ENCODE measurements at places on chromosomes 2 and 18. TPM values are rescaled to one million over a fixed set of nuclear protein-coding genes. Genes with fewer than 3 reads are reported as not detected.
A peak's percentile ranks its signal among the peaks of the same experiment; 100 is the strongest.

DNA sequence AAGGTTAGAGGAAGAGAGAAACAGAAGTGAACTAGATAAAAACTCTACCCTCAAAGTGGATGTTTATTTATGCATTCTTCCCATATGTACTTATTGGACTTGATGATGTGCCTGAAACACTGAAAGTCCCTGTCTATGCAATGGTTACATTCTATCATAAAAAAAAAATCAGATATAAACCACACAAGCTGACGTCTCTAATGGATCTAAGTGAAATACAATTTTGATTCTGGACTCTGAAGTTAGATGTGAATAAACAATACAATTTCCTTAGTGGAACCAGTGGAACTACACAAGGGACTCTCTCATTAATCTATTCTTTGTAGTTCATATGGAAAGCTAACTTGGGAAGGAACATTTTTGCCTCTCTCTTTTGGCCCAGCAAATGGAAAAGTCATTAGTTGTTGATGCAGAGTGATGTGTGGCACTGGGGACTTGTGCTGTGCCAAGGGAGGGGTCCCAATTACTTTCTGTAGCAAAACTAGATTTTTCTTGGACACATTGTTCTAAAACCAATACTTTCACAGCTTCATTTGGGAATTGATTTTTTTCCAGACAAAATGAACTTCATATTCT lies 376.8 kb downstream of the TRIB2 start:
- no peak for DNase-seq

- DNase-seq: no peak
Measured at GRCh38 chr18:23451491-23451890, 1.6 kb upstream of the RIOK3 start.

DNA sequence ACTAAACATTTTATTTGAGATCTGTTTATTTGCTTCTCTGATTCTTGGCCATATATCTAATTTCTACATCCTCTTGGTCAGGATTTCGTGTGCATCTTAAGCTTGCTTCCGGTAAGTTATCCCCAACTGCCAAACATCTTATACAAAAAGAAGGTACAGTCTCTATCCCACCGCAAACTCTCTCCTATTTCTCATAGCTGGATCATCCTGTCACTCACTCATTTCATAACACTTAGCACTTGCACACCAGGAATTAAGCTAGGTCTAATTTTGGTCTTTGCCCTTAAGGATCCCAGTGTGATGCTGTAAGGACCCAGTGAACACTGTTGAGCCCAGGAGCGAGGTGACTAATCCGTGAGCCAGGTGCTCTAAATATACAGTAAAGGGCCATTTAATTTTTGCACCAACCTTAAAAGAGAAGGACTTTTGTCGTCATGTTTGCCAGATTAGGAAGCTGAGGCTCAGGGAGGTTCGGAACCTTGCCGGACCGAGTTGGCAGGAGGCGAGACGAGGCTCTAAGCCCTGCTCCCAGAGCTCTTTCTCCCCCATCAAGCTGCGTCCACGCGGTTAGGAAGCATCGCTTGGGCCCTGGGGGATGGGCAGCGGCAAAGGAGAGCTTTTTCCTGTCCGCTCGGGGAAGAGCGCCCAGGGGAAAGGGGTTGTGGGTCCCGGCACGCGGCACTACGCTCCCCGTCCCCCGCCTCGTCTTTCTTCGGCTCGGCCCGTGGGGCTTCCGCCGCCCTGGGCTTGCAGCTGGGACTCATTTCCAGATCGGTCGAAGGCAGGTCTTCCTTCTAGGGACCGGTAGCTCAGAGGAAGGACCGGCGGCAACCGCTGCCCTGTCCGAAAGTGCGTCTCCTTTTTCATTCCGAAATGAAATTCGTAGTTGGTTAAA lies 4.1 kb upstream of the ITPRIPL1 start:
- no peak for DNase-seq

- peak; percentile 8 for DNase-seq
Measured at GRCh38 chr2:8216397-8216796, 465.5 kb upstream of the ID2 start.

DNA sequence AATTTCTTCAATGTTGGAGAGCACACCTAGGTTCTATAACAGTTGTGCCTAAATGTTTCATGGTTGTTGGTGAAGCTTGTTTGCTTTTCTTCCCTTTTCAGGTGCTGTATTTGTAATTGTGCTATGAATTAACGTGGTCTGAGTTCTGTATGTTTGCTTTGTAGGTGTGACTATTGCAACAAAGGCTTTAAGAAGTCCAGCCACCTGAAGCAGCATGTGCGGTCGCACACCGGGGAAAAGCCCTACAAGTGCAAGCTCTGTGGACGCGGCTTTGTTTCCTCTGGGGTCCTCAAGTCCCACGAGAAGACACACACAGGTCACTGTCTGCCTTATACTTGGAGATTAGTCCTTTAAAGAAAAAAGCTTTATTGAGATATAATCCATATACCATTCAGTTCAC lies 91.2 kb downstream of the ZNF236 start:
- DNase-seq: no peak

GRCh38 chr2:36965751-36966369 lies 476 bp downstream of the STRN start:
- DNase-seq: no peak

DNA sequence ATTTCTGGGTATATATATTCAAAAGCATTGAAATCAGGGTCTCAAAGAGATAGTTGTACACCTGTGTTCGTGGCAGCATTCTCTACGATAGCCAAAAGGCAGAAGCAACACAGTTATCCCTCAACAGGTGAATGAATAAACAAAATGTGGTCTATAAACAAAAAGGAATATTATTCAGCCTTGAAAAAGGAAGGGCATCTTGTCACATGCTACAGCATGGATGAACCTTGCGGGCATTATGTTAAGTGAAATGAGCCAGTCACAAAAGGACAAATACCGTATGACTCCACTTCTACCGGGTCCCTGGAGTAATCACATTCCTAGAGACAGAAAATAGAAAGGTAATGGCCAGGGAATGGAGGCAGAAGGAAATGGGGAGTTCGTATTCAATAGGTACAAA lies 228.8 kb downstream of the SH3BP4 start:
- no peak for DNase-seq

- no peak for DNase-seq
Measured at GRCh38 chr2:173370198-173370597, 15.5 kb downstream of the CDCA7 start.

DNA sequence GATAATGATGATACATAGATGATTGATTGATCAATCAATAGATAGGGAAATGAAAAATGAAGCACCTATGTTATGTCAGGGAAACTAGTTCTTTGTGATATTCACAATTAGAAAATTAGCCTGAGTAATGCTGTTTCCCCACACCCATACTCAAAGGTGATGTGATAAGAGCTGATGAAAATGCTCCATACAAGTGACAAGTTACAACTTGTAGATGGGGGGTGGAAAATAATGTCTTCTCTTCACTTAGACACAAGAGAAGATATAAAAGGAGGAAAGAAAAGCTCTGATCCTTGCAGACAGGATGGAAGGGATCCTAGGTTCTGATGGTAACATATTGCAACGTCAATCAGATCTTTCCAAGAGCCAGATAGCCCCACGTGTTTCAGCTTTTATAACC lies 365.9 kb downstream of the AKAIN1 start:
- no peak for DNase-seq

- no peak for DNase-seq
Measured at GRCh38 chr18:77344786-77345500, 95.3 kb downstream of the GALR1 start.

DNA sequence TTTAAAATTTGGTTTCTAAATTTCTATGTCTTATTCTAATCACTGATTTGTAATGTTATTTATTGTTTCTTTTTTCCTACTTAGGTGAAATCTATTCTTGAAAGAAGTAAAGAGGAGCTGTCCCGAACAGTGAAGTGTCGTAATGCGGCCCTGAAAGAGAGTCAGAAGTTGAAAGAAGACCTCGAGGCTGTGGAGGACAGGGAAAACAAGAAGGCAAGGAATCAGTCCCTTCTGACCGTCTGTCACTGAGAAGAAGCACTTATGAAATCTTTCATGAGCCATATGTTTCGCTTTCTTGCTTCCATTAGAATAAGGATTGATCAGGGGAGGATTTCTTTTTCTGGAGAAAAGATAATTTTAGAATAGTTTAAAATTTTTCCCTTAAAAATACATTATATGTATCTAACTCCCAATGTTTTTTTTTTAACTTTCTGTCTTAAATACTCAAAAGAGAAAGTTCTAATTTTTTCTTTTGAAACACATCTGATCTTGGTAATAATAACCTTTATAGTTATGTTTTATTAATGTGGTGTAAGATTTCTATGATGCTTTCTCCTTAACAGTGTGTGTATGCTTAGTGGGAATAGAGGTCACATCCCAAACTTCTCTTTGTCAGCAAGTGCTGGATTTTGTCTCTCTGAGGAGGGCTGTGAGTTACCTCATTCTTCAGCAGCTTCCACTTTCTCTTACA lies 79.0 kb downstream of the CCDC150 start:
- DNase-seq: no peak

- no peak for DNase-seq
Measured at GRCh38 chr2:136143603-136144451, 25.9 kb upstream of the CXCR4 start.

DNA sequence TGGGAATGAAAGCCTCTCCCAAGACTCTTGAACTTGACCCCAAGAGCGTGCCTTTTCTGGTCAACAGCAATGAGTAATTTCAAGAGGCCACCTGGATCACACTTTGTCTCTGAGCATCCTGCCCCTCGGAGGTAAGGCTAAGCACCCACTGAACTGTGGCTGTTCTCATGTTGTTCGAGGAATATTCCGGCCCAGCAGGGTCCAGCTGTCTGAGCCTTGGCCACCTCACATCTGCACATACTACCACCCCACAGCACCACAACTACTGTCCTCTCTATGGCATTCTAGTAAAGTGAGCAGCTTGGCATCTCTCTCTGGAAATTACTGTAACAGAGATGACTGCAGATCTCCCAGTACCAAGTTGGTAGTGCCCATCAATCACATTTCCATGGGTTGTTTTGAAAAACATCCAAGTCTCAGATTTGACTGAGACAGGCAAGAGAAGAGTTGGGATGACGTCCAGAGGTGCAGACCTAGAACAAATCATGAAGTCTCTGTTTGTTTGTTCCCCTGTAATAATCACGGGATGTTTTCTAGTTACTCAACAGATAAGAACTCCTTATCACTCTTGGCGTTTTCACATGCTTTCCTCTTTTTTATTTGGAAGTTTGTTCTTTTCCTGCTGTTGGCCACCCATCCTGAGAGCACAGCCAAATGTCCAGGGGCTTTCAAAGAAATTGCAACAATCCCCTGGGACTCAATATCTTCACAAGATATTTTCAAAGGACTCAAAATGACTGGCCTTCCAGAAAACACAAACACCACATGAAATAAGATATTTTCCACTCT lies 336.0 kb upstream of the TNP1 start:
- DNase-seq: no peak

DNA sequence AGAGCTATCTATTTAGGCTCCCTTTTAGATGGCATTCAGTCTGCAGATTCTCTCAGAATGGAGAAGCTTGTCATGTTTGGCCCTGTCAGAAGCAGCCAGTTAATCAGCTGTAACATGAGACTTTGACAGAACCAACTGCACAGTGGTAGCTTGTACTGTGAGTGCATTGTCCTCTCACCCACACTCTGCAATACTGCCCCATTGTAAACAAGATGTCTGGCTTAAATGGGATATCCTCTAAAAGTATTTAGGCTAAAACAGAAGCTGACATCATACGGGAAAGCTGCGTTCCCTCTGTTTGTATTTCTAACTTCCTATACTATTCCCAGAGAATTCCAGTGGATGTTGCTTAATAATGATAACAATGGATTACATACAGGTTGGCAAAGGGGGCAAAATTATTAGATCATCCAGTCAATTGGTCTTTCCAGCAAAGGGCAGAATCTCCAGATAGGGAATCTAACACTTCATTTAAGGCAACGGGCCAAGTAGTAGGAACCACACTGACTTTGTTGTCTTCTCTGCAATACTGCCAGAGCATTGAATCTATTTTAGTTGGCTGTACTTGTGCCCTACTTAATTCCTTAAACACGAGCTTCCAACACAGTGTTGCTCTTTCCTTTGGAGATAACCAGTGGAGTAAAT lies 15.4 kb upstream of the STAT4 start:
- no peak for DNase-seq

DNA sequence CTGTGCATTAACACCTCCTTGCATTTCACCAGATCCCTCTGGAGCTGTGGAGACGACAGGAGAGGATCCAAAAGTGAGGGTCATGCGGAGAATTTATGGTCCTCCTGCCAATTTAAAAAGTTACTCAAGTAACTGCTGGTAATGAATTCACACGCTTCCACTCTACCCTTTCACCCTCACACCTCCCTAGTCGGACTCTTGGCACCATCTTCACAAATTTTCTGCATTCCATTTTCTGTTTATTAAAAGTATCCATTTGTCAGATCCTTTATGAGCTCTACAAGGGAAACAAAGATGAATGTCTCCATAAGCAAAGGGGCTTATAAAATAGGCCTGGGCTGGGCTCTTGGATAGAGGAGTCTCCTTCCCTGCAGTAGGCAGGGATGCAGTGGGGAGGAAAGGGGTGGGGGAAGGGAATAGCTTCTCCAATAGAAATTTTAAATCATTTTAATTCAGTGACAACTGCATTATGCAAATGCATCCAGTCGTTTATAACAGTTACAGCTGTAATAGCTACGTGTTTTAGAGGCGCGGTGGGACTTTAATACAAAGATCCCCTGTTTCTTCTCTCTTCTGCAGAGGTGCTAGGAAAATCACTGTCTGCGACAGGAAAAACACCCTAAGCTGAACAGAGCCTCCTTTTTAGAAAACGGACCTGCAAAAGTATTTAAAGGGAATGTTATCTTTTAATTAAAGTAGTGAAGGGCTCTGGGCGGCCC lies 132.2 kb downstream of the EPHA4 start:
- DNase-seq: no peak

GRCh38 chr18:36465970-36466369 lies 168.5 kb downstream of the FHOD3 start:
- DNase-seq: no peak

GRCh38 chr2:238159071-238159539 lies 335 bp downstream of the ERFE start:
- no peak for DNase-seq

Gene VWC2L
- not detected for total RNA-seq

Gene C2orf78
- total RNA-seq: not detected

Gene MRPL33
- total RNA-seq: 349 TPM

Gene SPATA3
- total RNA-seq: not detected

Gene MEIS1
- 89.8 TPM for total RNA-seq

Gene MOCOS
- 0.98 TPM for total RNA-seq

Gene CHRNG
- total RNA-seq: not detected

Gene PRKAG3
- total RNA-seq: not detected

Gene UBXN4
- total RNA-seq: 49.5 TPM

Gene RAB17
- 0.84 TPM for total RNA-seq

Gene KCNS3
- 19.9 TPM for total RNA-seq

Gene CBLN2
- 0.17 TPM for total RNA-seq
